Ammon's horn (tissue), 1 donor: ENCODE measurements at places on chromosomes 11 and 22.

DNA sequence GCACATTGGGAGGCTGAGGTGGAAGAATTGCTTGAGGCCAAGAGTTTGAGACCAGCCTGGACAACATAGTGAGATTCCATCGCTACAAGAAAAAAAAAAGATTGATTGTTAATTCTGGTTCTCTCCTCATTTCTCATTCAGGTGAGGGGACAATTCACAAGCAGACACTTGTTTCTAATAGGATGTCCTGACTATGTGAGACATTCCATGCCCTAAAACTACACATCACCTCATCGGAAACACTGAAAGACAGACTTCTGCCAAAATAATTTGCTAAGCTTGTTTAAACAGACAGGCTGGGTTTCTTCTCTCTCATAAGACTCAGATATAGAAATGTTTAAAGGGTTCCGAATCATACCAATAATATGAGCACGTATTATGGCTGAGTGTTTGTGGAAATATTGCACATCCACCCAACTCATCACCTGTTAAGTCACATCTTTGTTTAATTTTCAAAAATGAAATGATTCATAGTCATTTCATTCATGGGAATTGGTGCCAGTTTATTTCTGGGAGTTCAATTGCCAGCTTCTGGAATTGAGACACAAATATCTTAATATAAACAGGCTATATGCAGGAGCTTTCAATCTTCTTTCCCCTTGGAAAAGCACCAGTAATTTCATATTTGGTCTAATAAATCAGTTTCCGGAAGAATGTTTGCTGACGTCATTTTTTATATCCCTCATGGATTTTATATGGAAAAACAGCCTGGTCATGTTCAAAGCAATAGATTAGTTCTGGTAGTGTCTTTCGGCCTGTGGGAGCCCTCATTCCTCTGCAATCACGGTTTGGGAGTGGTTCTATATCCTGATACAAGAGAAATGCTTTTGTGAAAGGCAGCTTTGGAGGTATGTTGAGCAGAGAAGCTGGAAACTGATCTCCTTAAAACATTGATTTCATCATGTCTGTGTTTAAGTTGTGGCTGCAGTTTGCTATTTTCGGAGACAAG lies 87.0 kb downstream of the BDNF start:
- DNase-seq, result no peak

- DNase-seq, result peak; percentile 16
These were observed 539 bp downstream of the EIF4ENIF1 start for GRCh38 chr22:31488988-31489617.

DNA sequence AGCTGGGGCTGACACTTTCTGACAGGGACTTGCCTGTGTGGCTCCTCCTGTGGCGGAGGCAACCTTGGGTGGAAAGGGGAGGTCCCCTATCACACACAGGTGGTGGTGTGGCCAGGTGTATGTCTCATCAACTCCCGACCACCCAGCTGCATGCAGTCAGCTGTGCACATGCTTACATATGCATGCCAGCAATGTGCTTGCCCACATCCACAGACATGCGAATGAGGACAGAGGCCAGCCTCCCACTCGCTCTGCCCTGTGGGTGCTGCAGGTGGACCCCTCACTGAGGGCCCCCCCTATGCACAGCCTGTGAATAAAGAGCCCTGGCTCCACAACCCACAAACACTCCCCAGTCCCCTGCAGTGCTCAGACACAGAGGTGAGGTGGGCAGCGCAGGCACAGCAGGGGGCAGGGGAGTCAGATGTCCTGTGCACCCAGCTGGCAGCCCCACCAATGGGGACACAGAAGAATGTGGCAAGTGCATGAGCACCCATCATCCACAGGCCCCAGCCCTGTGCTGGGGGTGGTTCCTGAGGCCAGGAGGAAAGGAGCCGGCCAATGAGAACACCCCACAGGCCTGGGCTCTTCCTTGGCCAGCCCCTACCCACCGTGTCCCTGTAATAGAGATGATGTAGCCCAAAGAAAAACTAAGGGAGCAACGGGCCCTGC lies 9.5 kb downstream of the GNB1L start:
- DNase-seq, result no peak

DNA sequence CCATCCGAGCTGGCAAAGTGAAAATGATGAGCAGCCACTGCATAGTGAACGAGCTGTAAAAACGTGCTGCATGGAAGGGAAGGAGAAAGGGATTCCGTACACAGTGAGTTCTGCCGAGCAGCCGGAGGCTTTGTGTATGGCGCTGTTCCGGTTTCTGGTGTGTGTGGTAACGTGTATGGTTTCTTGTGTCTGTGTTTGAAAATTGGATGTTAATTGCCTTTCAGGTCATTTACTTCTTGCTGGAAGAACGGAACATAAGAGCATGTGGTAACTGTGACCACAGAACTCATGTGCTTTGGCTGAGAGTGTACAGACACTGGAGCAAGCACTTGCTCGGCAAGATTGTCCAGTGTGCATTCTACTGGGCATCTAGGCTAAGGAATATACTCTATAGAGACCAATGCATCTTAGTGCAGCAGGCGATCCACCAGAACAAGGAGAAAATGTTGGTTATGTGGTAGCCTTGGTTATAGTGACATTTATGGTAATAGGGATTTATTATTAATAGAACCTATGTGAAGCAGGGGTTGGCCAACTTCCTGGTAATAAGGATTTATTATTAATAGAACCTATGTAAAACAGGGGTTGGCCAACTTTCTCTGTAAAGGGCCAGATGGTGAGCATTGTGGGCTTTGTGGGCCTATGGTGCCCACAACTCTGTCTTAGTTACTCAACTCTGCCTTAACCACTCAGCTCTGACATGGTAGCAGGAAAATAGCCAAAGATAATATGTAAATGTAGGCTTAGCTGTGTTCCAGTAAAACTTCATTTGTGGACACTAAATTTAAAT lies 49.2 kb downstream of the GRAMD1B start:
- DNase-seq, result no peak

DNA sequence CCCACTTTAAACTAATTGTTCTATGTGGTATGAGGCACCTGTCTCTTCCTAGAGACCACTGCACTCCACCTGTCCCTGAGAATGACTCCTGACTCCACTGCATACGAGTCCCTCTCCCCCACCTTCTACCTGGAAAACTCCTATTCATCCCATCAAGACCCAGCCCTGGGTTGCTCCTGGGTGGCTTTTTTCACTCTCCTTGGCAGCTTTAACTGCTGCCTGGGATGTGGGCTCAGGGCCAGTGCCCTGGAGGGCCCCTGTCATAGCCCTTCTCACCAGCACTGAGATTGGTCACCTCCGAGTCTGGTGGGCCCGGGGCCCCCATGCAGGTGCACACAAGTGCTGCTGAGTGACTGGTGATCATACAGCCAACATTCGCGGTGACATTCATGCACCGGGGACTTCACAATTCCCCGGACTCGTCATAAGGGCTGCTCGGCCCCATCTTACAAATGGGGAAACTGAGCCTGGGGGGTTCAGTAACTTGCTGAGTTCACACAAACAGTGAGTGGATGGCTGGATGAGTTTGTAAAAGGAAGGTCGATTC lies 25.9 kb upstream of the TOLLIP start:
- DNase-seq, result no peak

- DNase-seq, result no peak
These were observed 870 bp upstream of the CTTN start for GRCh38 chr11:70397336-70397982.

GRCh38 chr11:21561581-21561980 lies 631.3 kb upstream of the ANO5 start:
- DNase-seq, result no peak

DNA sequence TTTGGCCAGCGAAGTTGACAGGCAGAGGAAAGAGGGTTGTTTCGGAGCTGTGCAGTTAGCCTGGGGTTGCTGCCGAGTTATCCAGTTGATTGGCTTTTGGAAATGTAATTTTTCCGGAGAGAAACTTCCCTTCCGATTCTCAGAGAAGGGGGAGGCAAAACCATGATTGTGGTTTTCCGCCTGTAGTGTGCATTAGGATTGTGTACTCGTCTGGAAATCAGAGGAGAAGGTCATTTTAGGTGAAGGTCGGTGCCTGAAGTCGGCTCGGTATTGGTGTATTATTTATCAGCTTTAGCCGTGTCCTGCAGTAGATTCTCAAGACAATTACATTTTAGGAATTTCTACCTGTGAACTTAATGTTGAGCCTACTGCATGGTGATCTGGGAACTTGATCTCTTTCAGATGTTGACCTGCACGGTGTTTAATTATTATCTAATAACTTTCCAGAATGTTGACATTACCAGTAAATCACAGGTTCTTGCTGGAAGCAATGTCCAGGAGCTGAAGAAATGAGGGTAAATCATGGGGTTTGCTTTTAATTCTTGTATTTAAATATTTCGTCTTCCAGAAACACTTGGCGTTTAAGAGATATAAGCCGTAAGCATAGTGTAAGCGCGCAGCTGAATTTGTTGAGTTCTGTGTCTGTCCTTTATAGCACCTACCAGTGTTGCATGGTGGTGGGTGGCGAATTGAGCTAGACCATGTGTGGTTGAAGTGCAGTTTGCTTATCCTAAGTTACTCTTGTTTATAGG lies 1.3 kb downstream of the ARHGEF12 start:
- DNase-seq, result peak; percentile 57

- no peak for DNase-seq
These were observed 564.6 kb downstream of the BRD1 start for GRCh38 chr22:49263101-49263500.

DNA sequence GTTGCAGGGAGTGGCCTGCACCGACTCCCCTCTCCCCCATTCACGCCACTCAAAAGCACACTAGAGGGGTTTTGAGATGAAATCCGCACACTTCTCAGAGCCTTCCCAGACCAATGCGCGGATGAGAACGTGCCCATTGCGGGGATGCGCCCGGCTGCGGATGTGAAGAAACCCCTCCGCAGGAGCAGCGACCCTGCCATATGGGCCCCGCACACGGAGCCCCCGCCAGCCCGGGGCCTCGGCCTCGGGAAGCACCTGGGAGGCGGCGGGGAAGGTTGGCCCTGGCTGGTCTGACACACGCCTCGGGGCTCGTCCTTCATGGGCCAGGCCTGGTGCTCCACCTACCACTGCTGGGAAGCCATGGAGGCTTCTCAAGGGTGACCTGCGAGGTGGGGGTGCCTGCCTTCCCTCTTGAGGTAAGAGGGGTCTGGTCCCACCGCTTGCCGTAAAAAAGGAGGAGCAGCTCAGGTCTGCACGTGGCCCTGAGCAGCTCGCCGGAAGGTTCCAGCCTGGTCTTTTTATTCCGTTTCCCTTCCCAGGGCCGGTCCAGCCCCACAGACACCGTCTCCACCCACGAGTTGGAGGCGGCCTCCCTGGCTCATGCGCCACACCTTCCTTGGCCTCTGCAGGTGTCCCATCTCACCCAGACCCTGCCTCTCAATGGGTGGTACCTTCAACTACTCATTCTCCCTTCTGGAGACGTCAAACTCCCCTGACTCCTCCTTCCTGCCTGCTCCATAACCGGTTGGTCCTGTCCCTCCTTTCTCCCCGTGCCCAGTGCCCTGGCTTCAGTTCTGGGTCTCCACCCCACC lies 39.4 kb downstream of the TRMU start:
- no peak for DNase-seq

DNA sequence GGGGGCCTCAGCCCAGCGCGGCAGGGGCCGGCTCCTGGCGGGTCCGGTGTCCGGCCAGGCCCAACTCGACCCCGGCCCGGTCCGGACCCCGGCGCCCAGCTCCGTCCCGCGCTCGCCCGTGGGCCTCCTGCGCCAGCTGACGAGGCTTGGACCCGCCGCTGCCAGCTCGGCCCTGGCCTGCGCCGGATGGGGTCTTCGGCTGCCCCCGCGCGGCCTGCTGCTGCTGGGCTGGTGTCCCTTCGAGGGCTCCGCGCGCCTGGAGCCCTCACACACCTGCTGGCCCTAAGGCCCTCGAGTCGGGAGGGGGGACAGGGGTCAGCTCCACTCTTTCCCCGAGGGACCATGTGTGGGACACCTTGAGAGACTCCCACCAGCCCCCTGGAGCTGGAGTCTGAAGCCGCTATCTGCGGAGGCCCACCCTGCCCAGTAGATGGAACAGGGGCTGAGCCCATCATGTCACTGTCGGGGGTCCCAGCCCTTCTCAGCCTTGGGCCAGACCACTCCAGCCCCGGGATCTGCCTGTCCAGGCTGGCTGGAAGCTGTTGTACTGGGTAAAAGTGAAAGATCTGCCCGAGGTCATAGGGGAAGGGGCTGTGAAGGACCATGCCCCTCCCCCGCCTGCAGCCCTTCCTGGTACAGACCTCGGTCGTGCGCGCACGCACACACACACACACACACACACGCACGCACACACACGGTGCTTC lies 768 bp upstream of the CDKN1C start:
- DNase-seq, result peak; percentile 57

- no peak for DNase-seq
These were observed 165.4 kb downstream of the FEZ1 start for GRCh38 chr11:125330462-125331325.

DNA sequence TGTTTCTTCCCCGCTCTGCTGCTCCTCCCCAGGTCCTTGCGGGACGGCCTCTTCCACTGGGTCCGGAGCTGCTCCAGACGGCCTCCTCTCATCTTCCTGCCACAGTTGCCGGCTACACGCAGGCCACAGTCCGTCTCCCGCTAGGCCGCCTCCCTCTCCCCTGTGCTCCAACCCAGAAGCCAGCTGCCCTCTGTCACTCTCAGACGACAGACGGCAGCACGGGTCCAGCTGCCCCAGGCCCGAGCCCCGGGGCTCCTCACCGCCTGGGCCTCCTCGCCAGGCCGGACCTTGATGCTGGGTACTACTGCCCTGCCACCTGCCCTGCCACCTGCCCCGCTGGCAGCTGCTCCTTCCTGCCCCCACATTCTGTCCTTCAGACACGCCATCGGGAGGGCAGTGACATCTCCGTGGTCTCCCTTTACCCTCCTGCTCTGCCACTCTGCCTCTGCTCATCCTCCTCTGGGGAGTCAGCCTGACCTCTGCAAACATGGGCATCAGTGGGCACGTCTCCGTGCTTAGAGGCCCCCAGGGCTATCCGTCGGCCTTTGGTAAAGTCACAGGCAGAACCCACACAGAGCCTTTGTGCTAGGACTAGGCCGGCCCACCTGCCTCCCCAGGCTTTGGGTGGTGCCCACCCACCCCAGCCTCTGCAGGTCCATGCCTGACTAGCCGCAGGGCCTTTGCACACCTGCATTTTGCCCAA lies 43.1 kb upstream of the TH start:
- DNase-seq, result no peak

GRCh38 chr11:85805387-85805786 lies 5.6 kb downstream of the SYTL2 start:
- DNase-seq, result no peak

GRCh38 chr11:64081745-64082442 lies 46.2 kb downstream of the FLRT1 start:
- no peak for DNase-seq

GRCh38 chr11:76947800-76948199 lies 86.4 kb upstream of the B3GNT6 start:
- no peak for DNase-seq

DNA sequence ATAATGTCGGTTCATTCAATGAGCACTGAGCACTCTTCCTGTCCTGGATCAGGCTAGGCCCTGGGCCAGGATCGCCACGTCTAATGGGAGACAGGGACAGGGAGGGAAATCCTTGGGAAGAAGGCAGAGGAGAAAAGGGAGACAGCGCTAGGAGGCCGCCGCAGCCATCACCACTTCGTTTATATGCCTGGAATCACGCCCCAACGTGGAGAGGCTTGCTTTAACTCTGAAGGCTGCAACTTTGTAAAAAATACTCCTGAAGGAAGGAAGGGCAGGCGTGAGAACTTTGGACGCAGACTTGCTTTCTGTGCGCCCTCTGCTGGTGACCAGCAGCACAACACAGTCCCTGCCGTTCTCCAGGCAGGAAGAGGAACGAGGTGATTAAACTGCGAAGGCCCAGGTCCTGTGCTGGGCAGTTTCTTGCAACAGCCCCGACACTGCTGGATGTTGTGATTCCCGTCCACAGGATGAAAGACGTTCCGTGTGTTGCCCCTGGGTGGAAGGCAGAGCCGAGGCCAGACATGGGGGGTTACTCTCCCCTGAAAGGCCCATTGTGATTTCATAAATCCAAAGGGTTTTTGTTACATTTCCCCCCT lies 22.1 kb downstream of the RIBC2 start:
- peak; percentile 91 for DNase-seq

- peak; percentile 58 for DNase-seq
These were observed 356.1 kb downstream of the RAB38 start for GRCh38 chr11:87819151-87819550.
